ENCODE measurements at places on chromosomes 2 and 18. TPM values are rescaled to one million over a fixed set of nuclear protein-coding genes. Genes with fewer than 3 reads are reported as not detected.
A peak's percentile ranks its signal among the peaks of the same experiment; 100 is the strongest.

- DNase-seq, result no peak
These were observed 3.0 kb upstream of the ANKRD23 start for GRCh38 chr2:96846825-96847224.

GRCh38 chr2:219056896-219057708, 3.6 kb downstream of the IHH start:
- DNase-seq, result no peak

DNA sequence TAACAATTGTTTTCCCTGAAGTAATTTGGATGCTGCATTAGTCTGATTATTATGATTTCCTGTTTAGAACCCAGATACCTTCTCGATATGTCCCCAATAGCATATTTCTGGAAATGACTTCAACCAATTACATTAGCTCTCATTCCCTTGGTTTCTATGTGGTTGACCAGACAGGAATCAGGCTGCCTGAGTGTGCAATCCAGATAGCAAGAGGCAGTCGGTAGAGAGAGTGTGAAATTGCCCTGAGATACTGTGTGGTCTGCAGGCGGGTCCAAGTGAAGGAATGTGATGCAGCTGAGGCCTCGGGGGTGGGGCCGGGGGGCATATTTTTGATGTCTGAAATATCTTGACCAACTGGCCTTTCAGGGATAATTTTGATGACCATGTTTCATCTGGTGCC, 143.9 kb upstream of the ITGA6 start:
- no peak for DNase-seq

DNA sequence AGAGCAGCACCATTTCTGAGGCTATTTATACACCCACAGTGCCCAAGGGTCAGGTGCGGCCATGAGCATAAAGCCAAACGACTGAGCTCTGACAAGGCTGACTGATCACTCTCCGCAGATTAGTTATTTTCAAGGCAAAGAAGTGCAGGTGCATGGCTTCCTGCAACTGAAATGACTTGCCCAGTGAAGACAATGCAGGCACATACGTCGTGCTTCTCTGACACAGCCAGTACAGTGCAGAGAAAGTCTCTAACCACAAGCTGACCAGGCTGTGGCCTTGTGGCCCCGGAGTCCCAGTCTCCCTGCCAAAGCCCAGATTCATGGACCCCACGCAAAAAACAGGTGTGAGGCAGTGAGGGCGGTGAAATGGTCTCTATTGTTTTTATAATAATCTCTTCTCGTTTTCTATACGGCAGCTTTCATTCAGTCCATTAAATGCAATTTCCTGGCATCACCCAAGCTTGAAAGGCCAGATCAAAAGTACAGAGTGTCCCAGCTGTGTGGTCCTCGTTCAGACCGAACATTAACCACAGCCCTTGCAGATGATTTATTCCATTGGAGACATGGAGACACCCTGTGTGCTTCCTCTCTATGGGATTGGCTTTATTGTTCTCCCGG, 447.0 kb upstream of the ID2 start:
- DNase-seq, result no peak

- no peak for DNase-seq
These were observed 182.4 kb downstream of the CDH2 start for GRCh38 chr18:27994571-27994970.

GRCh38 chr2:176128982-176129796, at the start of gene HOXD8:
TSS of gene HOXD8 (plus strand) at chr2:176129705. CDS start at chr2:176130367, 662 bp downstream.
- peak; percentile 89 for DNase-seq

- DNase-seq, result no peak
These were observed 38.5 kb downstream of the ACKR3 start for GRCh38 chr2:236608188-236608525.

GRCh38 chr18:35573531-35573930, 8.0 kb upstream of the GALNT1 start:
- DNase-seq, result no peak

GRCh38 chr2:215489288-215489848, 53.5 kb upstream of the FN1 start:
- DNase-seq, result no peak

- no peak for DNase-seq
These were observed 123.2 kb downstream of the PHLPP1 start for GRCh38 chr18:62838475-62839098.

GRCh38 chr2:9484533-9484932, 10.2 kb downstream of the IAH1 start:
- DNase-seq, result no peak

DNA sequence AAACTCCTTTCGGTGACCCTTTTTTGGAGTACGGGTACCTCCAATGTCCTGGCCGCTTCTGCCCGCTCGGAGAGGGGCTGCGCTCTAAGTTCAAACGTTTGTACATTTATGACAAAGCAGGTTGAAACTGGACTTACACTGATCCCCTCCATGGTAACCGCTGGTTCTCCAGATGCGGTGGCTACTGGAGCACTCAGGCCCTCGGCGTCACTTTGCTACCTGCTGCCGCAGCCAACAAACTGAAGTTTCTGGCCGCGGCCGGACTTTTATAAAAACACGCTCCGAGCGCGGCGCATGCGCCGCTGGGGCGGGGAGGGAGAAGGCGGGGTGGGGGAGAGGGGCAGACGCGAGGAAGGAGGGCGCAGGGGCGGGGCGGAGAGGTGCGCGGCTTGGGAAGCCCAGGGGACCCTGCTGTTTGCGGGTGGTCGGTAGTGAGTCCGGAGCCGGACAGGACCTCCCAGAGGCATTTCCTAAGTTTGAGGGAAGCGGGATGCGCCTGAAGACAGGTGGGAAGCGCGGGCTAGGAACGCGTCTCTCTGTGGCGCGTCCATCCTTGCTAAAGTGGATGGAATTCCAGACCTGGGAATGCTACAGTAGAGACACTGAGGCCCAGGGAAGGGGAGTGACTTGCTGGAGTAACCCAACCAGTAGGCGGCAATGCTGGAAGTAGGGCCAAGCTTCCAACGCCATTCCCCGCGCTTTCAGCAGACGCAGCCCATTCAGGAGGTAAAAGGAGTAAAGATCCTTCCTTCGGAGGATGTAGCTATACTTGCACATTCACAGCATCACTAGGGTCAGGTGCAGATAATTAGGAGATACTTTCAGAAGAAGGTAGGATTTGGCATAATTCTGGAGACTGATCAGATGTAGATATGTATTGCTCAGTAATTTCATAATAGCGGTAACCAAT, at the start of gene CXCR4:
TSS of gene CXCR4 (minus strand) at position 241 of the 910 bp plus-strand sequence. CDS start at position 152, 89 bp downstream.
- peak; percentile 77 for DNase-seq

The LTBP1 gene
- total RNA-seq, result 102 TPM

The MAP2 gene
- total RNA-seq, result 21.8 TPM

The ADCYAP1 gene
- 4.3 TPM for total RNA-seq

The MDH1B gene
- total RNA-seq, result 1.4 TPM

The TMEM247 gene
- not detected for total RNA-seq

The SCN2A gene
- 0.83 TPM for total RNA-seq

The MBD1 gene
- total RNA-seq, result 76.4 TPM

The RFTN2 gene
- total RNA-seq, result 5.4 TPM

The EEF1B2 gene
- total RNA-seq, result 227 TPM

Measured in sigmoid colon (tissue), 7 donors.